ENCODE measurements at places on chromosomes 1 and 21.
A peak's percentile ranks its signal among the peaks of the same experiment; 100 is the strongest.

- no peak for DNase-seq
Measured at GRCh38 chr1:92123868-92124267, 43.7 kb downstream of the BTBD8 start.

DNA sequence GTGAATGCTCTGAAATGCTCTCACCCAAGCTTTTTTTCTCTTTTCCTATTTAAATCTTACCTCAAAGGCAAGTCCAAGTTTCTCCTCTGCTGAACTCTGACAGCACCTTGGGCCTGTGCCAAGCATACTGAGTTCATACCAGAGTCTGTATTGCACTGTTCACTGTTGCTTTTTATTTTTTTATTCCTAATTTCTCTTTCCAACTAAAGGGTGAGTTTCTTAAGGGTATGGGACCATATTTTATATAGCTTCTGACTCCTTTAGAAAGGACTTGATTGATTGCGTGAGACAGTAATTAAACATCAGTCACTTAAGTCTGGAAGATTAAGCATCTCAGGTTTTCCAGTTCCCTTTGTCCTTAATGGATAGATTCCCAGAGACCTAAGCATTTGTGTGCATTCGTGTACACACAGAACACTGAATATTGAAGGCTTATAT, 69.9 kb downstream of the CACHD1 start:
- DNase-seq, result no peak

- DNase-seq, result peak; percentile 92
Measured at GRCh38 chr1:115337633-115338456, at the start of gene NGF. NGF (minus strand) TSS chr1:115338249; CDS start chr1:115286795, 51,454 bp downstream.

GRCh38 chr1:7459914-7460313, 311.2 kb upstream of the VAMP3 start:
- DNase-seq, result no peak

GRCh38 chr1:202154766-202155477, 5.5 kb downstream of the PTPN7 start:
- DNase-seq, result peak; percentile 68

DNA sequence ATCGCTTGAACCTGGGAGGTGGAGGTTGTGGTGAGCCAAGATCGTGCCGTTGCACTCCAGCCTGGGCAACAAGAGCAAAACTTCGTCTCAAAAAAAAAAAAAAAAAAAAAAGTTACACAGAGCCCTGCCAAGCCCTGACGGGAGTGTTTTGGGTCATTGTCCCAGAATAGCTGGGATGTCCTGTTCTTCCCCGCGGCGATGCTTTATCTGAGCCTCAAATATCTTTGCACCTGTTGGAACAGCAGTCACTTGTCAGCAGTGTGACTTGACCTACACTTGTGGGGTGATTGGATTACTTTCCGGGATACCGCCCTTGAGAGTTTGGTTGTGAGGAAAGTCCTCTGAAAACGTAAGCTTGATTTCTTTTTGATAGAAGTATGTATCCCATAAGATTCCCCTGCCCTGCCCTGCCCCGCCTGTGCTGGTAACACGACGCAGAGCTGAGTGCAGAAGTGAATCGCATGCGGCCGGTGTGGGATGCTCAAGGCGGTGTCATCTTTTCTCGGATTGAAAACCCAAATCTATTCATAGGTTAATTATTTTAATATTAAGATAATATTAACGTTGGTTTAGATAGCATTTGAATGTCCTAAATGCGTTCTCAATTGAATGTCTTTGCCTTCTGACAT, 50.9 kb downstream of the PCNT start:
- DNase-seq, result no peak

- peak; percentile 23 for DNase-seq
Measured at GRCh38 chr1:166905900-166906299, 29.8 kb upstream of the TADA1 start.

GRCh38 chr1:109509176-109510134, at the start of gene AMIGO1:
AMIGO1 (minus strand) TSS chr1:109509727; CDS start chr1:109508912, 815 bp downstream.
- DNase-seq, result peak; percentile 95

- DNase-seq, result no peak
Measured at GRCh38 chr1:115890580-115890979, 49.7 kb upstream of the NHLH2 start.

DNA sequence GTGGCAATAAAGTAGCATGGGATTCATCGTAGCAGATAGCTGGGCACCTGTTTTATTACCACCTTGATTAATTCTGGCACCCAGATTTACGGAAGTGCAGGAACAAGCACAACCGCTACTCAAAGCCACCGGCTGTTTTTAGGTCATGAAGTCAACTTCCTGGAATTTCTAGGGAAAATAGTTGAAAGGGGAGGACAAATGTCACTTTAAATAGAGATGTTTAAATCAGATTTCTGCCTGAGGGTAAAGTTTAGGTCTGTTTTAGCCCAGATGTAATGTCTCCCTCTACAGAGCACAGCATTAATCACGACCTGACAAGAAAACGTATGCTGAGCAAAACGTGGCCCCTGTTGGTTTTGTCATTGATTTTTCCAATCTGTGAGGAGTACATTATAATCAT, 8.0 kb downstream of the ADGRL2 start:
- no peak for DNase-seq

DNA sequence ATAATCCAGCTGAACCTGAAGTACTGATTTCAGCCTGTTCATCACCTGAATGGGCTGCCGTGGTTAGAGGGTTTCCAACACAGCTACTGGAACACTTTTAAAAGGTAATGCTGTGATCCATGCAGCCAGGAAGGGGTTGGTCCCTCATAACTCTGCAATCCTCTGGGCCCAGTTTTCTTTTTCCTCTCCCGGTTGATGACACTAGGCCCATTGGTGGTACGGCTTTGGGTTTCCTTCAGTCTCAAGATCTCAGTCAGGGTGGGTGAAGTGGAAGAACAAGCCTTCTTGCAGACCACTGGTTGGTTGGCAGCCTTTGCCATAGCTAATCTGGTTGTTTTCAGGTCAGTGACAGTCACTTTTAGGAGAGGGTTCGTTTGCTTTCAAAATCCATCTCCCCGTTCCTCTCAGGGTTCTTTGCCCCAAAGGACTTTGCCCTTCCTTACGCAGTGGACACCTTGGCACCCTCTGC, 502 bp upstream of the SLC35A3 start:
- no peak for DNase-seq

GRCh38 chr21:40844935-40845334, 2.0 kb downstream of the DSCAM start:
- DNase-seq, result no peak

- no peak for DNase-seq
Measured at GRCh38 chr1:93347334-93347899, 1.7 kb downstream of the DR1 start.

- no peak for DNase-seq
Measured at GRCh38 chr1:213821175-213821942, 166.4 kb upstream of the PROX1 start.

GRCh38 chr1:91769742-91770141, 116.2 kb downstream of the TGFBR3 start:
- no peak for DNase-seq

GRCh38 chr1:227541129-227541528, 22.2 kb upstream of the ZNF678 start:
- DNase-seq, result no peak

DNA sequence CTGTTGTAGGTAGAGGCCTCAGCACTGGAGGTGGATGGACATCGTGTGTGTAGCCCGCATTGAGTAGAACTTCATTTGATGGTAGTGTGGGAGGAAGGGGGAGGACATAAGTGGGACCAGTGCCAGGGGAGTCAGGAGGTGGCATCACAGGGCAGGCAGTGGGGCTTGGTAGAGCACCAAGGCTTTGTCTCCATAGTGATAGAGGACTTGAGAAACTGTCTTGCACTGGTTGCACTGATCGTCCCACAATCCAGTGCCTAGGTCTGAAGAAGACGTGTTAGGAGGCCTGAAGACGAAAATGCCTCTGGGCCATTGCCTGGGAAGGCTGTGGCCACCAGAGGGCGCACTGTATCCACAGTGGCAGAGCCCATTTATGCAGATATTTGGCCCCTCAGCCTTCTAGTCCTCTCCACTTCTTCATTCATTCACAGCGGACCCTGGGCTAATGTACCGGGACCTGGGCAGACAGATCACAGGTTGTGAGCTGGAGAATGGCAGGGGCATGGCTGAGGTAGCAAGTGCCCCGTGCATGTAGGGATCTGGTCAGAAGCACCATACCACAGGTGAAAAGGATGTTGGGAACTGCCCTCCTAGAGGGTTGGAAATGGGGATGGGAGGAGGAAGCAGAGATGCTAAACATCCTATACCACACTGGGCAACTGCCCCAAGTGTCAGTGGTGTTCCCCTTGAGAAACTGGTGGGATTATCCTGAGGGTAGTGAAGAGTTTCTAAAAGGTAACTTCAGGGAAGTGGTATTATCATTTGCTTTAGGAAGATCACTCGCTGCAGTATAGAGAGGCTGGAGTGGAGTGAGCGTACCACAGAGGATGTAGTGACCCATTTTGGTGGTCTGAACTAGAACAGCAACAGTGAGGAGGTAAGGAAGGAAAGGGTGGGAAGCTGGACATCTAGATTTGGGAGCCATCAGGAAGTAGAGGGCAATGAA, 95.3 kb downstream of the PIK3R3 start:
- DNase-seq, result peak; percentile 91

DNA sequence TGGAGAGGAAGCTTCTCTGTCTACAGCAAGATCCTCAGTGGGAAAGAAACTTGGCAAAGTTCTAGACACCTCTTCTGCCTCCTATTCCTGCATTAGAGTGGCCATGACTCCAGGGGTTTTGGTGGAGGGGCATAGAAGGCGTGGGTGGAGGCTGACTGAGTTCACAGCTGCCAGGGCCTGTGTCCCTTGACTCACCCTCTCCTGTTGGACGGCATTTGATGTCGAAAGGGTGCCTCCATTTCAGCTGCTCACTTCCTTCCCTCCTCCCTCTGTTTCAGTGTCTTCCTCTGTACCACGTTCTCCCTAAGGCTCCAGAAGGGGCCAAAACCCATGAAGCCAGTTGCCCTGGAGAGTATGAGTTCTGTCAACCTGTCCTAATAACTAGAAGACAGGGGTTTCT, 632 bp downstream of the TMEM79 start:
- no peak for DNase-seq

DNA sequence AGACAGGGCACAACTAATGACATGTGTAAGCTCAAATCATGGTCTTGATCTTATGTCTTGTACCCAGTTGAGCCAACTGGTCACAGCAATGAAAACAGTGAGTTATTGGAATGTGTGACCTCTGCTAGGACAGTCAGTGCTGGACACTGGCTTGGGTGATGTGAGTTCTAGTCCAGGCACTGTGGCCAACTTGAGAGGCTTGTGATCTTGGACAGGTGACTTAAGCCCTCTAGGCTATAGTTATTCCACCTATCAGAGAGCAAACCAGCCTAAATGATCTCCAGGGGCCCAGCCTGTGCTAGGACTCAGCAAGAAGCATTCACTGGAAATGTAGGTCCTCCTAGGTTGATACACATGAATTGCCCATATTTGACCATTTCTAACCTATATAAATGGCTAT, 1.1 kb downstream of the KCNE2 start:
- no peak for DNase-seq

DNA sequence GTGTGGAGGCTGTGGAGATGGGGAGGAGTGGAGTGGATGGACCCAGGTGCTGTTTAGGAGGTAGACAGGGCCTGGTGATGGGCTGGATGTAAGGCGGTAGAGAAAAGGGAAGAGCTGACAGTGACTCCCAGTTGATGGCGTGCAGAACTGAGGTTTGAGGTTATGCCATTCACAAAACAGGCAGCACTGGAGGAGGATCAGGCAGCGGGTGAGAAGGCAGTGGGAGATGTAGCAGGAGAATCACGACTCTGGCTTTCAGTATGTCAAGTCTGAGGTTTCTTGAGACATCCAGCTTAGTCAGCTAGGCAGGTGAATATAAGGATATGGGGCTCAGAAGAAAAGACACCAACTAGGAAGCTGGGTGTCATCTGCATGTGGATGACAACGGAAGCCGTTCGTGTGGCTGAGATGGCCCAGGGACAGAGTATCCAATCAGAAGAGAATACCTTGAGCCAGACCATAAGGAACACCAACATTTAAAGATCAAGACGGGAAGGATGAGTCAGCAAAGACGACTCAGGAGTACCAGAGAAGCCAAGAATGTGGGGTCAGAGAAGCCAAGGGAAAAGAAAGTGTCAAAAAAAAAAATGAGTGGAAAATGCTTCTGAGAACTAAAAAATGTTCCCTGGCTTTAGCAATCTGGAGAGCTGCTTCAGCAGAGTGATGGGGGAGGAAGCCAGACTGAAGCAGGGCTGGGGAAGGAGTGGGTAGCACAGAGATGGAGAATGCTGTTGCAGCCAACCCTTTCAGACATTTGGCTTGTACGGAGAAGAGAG, 15.2 kb downstream of the LRRN2 start:
- DNase-seq, result peak; percentile 63

DNA sequence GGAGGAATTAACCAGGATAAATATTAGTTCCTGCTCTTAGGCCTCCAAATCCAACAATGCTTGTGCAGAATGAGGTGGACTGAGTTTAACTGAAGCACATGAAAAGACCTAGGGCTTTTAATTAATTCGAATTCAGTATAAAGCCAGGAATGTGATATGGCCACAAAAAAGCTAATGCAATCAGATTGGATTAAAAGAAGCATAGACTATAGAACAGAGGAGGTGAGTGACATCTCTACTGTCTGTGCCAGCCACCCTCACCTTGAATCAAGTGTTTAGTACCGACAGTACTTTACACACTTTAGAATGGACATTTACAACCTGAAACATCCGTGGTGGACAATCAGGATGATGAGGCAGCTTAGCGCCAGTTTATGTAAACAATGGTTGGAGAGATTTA, 62.1 kb downstream of the CNIH3 start:
- DNase-seq, result no peak

GRCh38 chr1:68142461-68142860, 89.9 kb downstream of the WLS start:
- no peak for DNase-seq

GRCh38 chr1:63888984-63889383, 115.2 kb downstream of the ROR1 start:
- no peak for DNase-seq

DNA sequence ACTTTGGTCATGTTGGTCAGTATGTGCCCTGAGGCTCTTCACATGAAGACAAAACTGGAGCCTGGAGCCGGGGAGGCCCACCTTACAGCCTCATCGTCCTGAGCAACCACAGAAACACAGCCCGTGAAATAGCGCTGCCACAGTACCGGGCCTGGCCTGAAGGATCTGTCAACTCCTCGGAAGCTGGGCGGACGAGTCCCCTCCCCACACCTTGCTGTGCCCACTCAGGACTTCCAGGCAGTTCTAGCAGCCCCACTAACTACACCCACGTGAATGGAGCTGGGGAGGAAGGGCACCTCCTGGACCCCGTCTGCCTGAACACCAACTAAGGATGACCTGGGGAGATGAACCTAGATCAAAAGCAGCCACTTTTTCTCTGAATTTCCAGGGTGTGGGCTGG, 24.7 kb downstream of the SDE2 start:
- no peak for DNase-seq

DNA sequence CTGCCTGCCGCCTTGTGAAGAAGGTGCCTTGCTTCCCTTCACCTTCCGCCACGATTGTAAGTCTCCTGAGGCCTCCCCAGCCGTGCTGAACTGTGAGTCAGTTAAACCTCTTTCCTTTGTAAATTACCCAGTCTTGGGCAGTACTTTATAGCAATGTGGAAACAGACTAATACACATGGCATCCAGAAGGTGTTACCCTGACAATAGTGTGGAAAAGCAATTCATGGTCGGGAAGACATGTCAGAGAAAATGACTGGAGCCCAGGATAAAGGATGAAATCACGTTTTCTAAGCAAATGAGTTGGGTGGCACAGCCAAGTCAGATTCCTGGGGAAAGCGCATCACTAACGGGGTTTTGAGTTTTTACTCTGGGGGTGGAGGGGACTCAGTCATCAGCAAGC, 76.4 kb downstream of the HLCS start:
- DNase-seq, result no peak

GRCh38 chr1:171160211-171160610, 24.9 kb upstream of the FMO2 start:
- no peak for DNase-seq
